ENCODE measurements at places on chromosomes 3 and 15.

- no peak for DNase-seq
These were observed 13.9 kb downstream of the COPG1 start for GRCh38 chr3:129263161-129263910.

- DNase-seq: no peak
These were observed 50.9 kb upstream of the DCBLD2 start for GRCh38 chr3:98952404-98952803.

DNA sequence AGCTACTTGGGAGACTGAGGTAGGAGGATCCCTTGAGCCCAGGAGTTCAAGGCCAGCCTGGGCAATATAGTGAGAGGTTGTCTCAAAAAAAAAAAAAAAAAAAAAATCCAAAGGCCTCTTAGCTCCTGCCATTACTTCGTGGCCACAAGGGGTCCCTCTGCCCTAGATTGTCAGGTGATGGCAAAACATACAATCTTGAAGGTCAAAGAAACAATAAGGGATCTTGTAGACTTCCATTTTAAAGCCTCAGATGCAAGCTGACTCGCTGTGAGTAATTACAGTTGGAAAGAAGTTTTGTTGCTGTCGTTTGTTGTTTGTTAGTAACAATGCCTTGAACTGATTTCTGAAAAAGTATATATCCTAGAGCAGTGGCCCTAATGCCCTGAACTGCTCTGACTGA, 55.9 kb upstream of the PLCL2 start:
- DNase-seq: no peak

GRCh38 chr3:122443090-122443489, 27.2 kb upstream of the WDR5B start:
- no peak for DNase-seq

Data from stimulated activated CD4-positive, alpha-beta T cell treated with anti-CD3 and anti-CD28 coated beads, Interleukin-12 subunit alpha, Interleukin-12 subunit beta, amount 100 ng/mL, for 24 hours (primary cell).